ENCODE measurements at places on chromosomes 13 and 19. TPM values are rescaled to one million over a fixed set of nuclear protein-coding genes. Genes with fewer than 3 reads are reported as not detected.

Gene GDF15
- total RNA-seq = 103 TPM

Gene ARGLU1
- total RNA-seq = 86.8 TPM

Gene SHD
- not detected for total RNA-seq

Gene FFAR1
- not detected for total RNA-seq

Gene IL4I1
- total RNA-seq = 3.5 TPM

Gene KLF2
- 7.2 TPM for total RNA-seq

Gene ERICH4
- total RNA-seq = not detected

Gene RGCC
- total RNA-seq = 34.7 TPM

Gene USP12
- 26.0 TPM for total RNA-seq

Gene ADGRE3
- not detected for total RNA-seq

Gene LRG1
- 0.36 TPM for total RNA-seq

Gene IZUMO1
- 0.27 TPM for total RNA-seq

Gene CCDC169
- 3.9 TPM for total RNA-seq

Gene PSG3
- not detected for total RNA-seq

Gene GARIN5A
- total RNA-seq = 0.19 TPM

Gene ZMYM2
- 57.6 TPM for total RNA-seq

Gene ANO8
- 2.4 TPM for total RNA-seq

Gene R3HDM4
- 23.4 TPM for total RNA-seq

Gene GJA3
- under 0.01 TPM for total RNA-seq

Gene CNMD
- total RNA-seq = not detected

Gene FDX2
- total RNA-seq = 16.9 TPM

Gene AMER2
- total RNA-seq = not detected

Gene WDR87
- not detected for total RNA-seq

Gene CGB1
- total RNA-seq = not detected

Gene LGALS7
- total RNA-seq = not detected

Gene ZNF846
- total RNA-seq = 5.7 TPM

Gene IZUMO2
- not detected for total RNA-seq

Gene TPRX1
- not detected for total RNA-seq

Gene CD37
- not detected for total RNA-seq

Gene RASAL3
- 4.7 TPM for total RNA-seq

Gene DLL3
- total RNA-seq = 0.19 TPM

Gene SIX5
- 6.3 TPM for total RNA-seq

Gene SLC7A9
- not detected for total RNA-seq

Gene KCNN1
- total RNA-seq = under 0.01 TPM

Gene SH2D3A
- 0.38 TPM for total RNA-seq

Gene HTR2A
- total RNA-seq = not detected

Gene SLC15A1
- total RNA-seq = under 0.01 TPM

Gene ZNF587
- 26.0 TPM for total RNA-seq

Gene ZSCAN22
- total RNA-seq = 2.7 TPM

Gene ZMYM5
- 9.4 TPM for total RNA-seq

Gene USE1
- 19.0 TPM for total RNA-seq

Gene OR4F17
- not detected for total RNA-seq

Gene SLC8A2
- under 0.01 TPM for total RNA-seq

Gene ZNF606
- total RNA-seq = 7.0 TPM

Data from endothelial cell of coronary artery (primary cell).